ENCODE measurements at places on chromosomes 2 and 18.

DNA sequence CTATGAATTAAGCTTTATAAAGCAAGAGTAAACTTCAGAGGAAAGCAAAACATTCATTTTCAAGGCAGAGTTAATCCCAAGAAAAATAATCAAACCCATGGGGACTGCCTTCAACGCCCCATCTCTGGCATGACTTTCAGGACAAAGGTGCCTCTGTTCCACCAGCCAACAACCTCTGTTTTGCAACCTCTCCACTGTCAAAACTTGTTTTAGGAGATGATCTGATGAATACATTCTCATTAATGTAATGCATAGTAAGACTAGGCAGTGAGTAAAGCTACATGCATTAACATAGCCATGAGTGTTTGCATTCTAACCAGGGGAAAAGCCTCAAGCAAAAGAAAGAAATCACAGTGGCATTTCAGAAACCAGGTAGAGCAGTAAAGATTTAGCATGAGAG lies 357.0 kb downstream of the FBXO15 start:
- no peak for DNase-seq

DNA sequence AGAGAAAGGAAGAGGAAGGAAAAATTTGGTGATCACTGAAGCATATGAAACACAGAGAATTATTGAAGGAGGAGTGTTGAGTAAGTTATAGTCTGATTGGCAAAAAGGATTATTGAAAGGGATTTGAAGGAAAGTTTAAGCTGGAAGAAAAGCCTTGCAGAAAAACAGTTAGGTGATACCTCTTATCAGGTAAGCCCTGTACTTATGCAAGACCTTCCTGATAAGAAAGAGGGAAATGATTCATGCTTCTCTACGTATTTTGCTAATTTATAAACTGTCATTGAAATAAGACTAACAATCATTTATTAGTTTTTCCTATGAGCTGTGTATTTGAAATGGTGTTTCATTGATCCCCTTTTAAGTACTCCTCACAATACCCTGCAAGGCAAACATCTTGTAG lies 793.9 kb upstream of the NRXN1 start:
- no peak for DNase-seq

GRCh38 chr2:65622951-65623535 lies 190.6 kb upstream of the SPRED2 start:
- DNase-seq: no peak

- no peak for DNase-seq
Measured at GRCh38 chr2:127068351-127068741, 38.6 kb downstream of the BIN1 start.

DNA sequence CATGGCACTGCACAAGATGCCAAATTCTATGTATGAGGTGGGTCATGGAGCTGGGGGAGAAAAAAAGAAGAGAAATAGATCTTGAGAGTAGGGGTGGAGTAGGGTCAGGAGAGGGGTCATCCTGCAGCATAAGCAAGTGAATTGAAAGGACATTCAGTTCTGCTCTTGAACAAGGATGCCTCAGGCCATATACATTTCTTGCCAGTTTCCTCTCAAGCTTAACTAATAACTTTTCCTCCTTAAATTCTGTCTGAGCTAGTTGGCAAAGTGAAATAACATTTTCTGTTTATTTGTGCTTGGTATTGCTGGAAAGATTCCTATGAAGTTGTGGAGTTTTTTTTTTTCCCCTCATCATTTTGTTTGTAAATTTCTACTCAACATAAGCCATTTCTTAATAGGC lies 99.0 kb upstream of the LTBP1 start:
- no peak for DNase-seq

DNA sequence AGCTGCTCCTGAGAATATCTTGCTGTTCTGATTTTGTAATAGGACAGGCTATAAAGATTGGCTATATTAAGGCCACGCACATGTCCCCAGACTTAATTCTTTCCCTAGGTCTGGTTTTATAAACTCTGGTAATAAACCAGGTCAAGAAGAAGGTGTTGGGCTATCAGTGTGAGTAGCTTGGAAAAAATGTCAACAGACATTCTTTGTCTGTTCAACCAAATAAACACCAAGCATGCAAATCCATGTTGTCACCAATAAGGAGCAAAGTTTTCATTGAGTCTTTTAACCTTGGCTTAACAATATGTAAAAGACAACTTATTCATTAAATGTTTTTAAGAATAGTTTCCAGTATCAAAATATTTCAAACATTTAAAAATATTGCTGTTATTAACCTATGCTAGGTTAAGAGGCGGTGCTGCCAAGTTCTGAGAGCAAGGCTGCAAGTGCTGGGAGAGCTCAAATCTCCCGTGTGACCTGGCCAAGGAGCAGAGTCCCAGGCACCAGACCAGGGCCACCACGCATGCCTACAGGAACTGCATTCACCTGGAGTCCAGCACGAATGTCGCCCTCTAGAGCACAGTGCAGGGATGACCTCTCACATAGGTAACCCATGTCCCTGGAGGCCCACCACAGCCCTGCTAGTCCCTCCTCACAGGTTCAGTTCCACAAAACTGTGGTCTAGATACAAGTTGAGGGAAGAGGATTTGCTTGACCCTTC lies 120.5 kb upstream of the POU3F3 start:
- DNase-seq: no peak

DNA sequence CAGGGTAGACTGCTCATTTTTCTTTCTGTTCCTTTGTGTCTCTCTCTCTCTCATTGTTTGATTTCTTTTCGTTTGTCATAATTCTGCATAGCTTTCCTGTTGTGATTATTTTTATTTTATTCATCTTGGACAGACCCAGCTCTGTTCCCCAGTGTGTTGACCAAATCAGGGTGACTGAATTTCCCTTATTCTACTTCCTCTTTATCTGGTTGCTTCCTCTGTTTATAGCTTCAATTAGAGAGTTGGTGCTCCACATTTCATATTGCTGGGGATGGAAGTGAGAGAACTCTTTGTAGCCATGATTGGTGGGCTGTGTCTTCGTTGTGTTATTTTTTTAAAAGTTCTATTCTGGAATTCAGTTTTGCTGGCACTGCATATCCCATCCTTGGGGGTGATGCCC lies 19.1 kb downstream of the PROKR1 start:
- no peak for DNase-seq

DNA sequence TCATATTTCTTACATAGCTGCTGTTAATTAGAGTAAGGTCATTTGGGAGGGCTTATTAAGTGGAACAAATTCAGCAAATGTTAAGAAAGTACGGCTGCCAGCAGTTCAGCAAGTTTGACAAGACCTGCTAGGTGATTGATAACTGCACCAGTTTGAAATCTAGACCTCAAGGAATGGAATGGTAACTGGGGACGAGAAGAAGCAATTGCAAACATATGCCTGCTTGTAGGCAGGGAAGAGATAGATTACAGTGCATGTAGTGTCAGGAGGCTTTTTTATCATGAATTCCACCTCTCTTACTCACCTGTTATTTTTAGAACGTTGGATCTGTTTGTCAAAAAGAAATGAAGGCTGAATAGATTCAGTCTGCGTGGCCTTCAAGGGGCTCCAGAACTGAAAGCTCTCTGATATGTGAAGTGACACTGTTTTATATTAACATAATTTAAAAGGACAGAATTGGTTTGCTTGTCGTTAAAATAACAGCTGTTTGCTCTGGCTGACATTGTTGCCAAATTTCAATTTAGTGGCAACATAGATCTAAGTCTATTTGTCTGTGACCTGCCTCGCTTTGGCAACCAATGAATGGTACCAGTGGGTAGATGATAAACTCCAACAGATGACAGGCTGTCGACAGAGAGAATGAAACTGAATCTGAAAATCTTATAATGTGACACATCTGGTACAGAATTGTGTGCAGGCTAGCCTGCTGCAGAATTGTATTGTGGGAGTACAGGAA lies 199.3 kb downstream of the ZNF407 start:
- peak; percentile 85 for DNase-seq

GRCh38 chr18:59083136-59083818 lies 56.4 kb upstream of the SEC11C start:
- no peak for DNase-seq

DNA sequence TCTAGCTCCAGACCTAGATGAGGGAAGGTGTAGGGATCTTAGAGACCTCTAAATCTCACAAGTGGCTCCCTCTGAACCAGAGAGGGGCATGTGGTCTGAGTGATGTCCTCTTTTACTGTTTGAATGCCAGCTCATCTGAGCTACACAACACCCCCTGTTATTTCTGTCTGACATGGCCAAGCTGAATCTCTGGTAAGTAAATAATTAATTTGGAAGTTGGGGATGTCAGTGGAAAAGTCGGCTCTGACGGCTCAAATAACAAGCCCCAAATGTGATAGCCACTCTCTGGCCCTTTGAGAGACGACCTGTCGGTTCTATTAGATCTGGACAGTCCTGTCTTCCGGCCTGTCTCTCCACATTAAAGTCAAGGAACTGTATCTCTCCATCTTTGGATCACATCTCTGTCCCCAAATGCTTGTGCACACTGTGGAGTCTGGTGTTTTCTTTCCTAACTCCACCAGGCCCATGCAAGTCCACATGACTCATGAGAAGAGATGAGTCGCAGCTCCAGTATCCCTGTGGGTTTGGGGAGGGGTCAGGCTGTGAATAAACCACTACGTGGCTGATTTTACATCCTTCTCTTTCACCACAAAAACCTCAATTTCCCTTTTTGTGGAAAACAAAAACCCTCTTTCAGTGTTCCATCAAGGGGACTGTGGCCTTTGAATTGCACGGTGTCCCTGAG lies 52.5 kb downstream of the SETBP1 start:
- peak; percentile 95 for DNase-seq

DNA sequence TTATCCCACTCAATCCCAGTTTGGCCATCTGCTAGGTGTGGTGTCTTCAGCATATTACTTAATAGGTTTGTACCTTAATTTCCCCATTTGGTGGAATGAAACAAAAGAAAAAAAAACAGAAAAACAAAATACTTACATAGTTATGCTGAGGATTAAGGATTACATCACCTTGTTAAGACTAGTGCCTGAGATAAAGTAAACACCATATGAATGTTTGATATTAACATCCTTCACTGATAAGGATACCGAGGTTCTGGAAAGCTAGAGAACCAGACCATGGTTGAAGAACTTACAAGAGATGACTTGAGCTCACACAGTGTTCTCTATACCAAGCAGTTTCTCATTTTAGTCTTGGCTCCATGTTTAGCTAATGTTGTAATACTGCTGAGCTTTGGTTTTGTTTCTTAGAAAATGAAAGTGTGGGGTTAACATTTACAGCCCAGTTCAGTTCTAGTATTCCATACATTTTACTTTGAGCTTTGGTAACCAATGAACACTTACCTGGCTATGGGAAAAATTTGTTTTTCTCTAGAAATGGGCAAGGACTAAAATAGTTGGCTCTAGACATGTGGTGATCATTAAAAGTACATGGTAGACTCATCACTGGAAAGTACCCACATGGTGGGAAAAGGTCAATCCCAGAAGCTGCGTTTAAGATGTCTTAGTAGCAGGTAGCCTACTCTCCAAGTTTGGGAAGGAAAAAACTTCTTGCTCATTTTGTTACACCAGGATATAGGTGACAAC lies 5.8 kb upstream of the GPD2 start:
- DNase-seq: no peak

GRCh38 chr2:121237980-121238665 lies 46.9 kb downstream of the TFCP2L1 start:
- no peak for DNase-seq
